ENCODE measurements at places on chromosomes 2 and 18.

GRCh38 chr18:36067055-36067957 lies at the start of gene RPRD1A:
TSS of gene RPRD1A (minus strand) at chr18:36067559. CDS start at chr18:36067404, 155 bp downstream.
- peak; percentile 95 for DNase-seq

DNA sequence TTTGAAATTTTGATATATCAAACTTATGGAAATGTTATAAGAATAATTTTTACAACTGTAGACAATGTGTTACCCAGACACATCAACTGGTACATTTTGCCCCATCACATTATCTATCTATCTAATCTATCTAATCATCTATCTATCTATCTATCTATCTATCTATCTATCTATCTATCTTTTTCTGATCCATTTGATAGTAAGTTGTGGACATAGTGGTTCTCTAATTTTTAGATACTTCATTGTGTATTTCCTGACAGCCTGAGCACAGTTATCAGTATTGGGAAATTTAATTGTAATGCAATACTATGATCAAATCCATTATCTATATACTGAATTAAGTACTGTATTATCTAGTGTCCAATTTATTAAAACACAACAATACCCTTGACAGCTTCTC lies 42.0 kb upstream of the TMEM18 start:
- DNase-seq: no peak

DNA sequence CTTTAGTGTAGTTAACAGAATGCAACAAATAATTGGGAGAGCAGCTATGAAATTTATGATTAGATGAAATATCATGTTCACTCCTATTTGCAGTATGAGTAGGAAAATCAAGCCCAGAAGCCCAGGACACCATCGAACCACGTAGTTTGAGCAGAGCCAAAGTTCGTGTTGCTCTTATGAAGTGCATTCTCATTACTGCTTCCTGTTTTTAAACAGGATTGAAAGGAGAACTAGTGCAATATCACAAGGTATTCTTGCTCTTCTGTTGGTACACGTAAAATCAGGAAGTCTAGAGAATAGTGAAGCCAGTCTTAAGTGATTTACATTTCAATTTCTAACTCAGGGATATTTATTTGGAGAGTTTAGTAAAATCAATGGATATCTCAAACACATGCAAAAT lies 21.1 kb downstream of the ARHGAP15 start:
- no peak for DNase-seq

DNA sequence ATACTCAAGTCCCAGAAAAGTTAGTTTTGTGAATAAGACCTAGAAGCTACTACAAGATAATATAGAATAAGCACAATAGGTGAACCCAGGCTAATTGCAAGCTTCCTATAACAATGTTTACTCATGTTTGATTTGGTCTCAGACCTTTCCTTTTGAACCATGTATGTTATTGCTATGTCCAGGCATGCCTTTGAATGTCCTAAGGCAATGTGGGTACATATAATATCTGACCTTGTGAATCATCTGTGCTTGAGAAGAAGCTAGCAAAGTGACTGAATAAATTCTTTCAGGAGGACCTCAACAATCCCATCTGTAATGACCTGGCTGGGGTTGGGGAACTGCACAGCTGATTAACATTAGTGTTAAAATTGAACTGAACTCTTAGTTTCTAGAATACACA lies 1285.9 kb upstream of the CELF4 start:
- no peak for DNase-seq

DNA sequence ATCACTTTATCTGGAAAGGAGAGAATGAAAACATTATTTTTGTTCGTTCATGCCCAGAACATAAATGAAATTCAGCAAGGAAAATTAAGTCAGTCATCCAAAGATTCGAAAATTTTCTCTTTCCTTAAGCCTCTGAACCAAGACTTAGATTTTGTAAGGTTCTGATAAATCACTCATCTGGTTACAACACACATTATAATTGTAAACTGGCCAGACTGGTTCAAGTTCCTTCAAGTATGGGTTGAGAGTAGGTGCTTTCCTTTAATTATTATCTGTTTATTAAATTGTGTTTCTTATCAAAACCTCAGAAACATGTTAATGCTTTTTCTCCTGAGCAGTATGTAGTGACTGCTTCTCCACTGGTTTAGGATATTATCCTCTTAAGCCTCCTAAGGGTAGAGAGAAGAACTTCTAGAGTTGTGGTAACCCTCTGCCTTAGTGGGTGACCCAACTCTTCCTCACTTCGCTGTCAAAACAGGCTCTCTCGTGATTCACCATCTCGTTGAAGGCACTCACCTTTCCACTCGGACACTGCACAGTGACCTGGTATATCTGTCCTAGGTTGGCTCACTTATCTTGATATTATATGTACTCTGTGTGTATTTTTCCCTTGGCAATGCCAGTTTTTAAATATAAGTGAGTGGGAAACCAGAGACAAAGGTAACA lies 325.9 kb downstream of the PAX3 start:
- DNase-seq: no peak

- DNase-seq: no peak
Measured at GRCh38 chr2:10027660-10028330, 15.6 kb upstream of the KLF11 start.

DNA sequence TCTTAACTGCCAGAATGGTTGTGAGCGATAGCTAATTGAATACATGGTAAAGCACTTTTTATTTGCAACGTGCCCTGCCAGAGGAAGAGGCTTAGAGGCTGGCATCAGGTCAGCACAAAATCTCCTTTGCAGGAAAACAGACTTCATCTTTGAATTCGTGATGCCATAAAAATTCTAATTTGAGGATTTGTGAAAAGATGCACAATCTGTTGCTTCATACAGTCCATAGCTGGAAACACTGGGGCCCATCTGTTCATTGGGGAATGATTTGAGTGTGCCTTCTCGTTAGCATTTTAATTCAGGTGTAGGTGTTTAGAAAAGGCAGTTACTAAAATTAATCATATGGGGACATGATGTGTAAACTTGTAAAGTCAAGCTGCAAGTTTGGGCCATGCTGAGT lies 876.0 kb downstream of the SLC4A3 start:
- no peak for DNase-seq

GRCh38 chr2:231043796-231044195 lies 6.5 kb downstream of the C2orf72 start:
- DNase-seq: no peak

GRCh38 chr18:73613706-73614340 lies 533.8 kb downstream of the FBXO15 start:
- no peak for DNase-seq

DNA sequence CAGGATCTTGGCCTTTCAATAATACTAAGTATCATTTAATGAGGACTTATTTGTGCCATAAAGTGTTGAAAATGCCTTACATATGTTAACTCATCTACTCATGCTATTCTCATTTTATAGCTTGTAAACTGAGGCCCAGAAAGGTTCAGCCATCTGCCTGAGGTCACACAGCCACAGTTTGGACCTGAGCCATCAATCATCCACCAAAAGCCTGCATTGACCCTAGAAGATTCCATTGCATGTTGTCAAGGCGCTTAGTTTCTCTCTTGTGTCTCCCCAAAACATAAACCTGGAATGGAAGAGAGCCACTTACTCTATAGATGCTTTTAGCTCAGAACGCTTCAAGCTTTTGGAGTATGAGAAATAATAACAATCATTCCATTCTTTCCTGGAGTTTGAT lies 26.8 kb downstream of the NPAS2 start:
- DNase-seq: no peak

All from caudate nucleus (tissue), 63 donors.